Regular cardiac myocyte (primary cell): ENCODE measurements at places on chromosomes 7 and 10. TPM values are rescaled to one million over a fixed set of nuclear protein-coding genes. Genes with fewer than 3 reads are reported as not detected.

The CPA4 gene
- 24.3 and 61.4 TPM in 2 replicates for total RNA-seq

The SPAM1 gene
- not detected in 2 replicates for total RNA-seq

The ANKRD7 gene
- total RNA-seq, result 0.19 and 0.28 TPM in 2 replicates

The DHTKD1 gene
- total RNA-seq, result 15.0 and 21.7 TPM in 2 replicates

The GPR37 gene
- not detected in 2 replicates for total RNA-seq

The SRRM3 gene
- total RNA-seq, result 0.38 and 0.56 TPM in 2 replicates

The SMKR1 gene
- not detected in 2 replicates for total RNA-seq
